ENCODE measurements at places on chromosomes 12 and 14.
A peak's percentile ranks its signal among the peaks of the same experiment; 100 is the strongest.

GRCh38 chr14:82636426-82636825, 1102.8 kb upstream of the SEL1L start:
- DNase-seq, result no peak

- DNase-seq, result no peak
Observed at GRCh38 chr14:93163564-93163963, 21.1 kb downstream of the MOAP1 start.

DNA sequence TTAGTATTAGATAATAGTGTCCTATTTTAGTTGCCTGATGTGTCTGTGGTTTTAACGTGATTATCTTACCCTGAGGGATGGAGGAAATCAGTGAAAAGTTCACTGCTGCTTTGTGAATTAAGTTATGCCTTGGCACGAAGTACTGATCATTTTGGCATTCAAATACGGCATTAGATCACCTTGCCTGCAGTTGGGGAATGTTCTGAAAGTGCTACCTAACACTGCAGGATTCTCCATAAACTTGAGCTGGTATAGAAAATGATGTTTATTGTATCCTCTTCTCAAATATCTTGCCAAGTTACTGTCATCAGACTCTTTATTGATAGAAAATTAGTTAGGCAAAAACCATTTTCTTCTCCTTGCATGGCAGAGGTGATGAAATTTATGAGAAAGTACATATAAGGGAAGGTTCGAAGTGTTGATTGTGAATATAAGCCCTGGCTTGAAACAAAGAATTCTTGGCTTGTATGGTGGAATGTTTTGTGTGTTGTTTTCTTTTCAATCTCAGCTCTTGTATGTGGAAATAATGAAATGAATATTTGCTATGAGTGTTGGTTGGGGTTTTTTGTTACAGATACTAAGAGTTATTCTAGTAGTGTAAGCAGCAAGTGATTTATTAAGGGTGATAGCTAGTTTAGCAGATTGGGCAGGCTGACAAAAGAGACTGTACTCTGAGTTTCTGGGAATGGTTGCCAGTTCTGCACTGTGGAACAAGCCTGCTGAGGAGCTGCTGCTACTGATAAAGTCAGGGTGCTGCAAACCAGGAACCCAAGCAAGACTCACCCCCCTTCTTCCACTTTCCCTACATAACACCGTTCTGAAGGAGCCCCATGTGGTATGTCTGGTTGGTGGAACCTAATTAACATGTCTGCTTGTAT, 448.3 kb downstream of the PCNX1 start:
- DNase-seq, result peak; percentile 22

- no peak for DNase-seq
Observed at GRCh38 chr12:113204804-113205203, 16.5 kb upstream of the TPCN1 start.

Measured in pancreas (tissue), 10 donors.